ENCODE measurements at places on chromosomes 5 and 9.

GRCh38 chr5:172453986-172454357 lies 353 bp downstream of the SH3PXD2B start:
- DNase-seq: peak; percentile 34

DNA sequence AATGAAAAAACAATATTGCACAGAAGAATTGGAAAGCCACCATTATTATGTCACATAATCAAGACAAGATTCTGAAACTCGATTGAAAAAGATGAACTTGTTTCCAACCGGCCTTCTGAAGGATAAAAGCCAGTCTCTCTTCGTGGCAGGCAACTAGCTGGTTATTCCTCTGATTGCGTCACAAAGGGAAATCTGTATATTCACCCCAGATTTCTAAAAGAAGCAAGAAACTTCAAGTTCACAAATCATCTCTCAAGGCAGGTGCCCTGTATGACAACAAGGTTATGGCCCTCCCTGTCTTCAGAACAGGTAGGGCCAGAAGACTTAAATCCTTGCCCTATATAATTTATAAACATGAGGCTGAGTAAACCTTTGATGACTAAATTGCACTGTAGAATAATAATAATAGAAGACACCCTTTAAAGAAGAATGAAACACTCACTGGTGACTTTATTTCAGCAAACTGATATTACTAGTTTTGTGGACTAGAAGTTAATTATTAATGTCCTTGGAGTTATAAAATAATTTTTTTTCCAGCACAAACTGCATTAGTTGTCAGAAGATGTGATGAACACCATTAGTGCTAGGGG lies 2.9 kb upstream of the KLF4 start:
- no peak for DNase-seq

GRCh38 chr5:1929108-1929991 lies 46.6 kb upstream of the IRX4 start:
- DNase-seq: no peak

DNA sequence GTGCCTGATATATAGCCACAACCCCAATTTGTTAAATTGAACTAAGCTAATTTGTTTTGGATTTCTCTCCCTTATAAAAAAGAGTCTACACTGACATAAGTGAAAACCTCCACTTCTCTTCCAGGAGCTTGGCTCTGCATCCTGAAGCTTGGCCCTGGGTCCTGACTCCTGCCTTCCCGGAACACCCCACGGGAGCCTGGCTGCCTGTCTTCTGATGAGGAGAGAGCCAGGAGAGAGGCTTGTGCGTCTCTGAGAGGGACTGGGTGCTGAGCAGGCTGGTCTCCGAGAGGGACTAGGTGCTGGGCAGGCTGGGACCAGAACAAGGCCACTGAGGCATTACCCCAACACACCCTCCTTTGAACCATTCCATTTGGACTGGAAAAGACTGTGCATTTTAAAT lies 6.5 kb upstream of the PTGES start:
- DNase-seq: no peak

GRCh38 chr9:36987409-36987808 lies 46.7 kb downstream of the PAX5 start:
- no peak for DNase-seq

GRCh38 chr5:53087171-53087570 lies 22.4 kb downstream of the MOCS2 start:
- DNase-seq: no peak

- peak; percentile 86 for DNase-seq
Observed at GRCh38 chr9:114487607-114488300, 17.5 kb downstream of the WHRN start.

DNA sequence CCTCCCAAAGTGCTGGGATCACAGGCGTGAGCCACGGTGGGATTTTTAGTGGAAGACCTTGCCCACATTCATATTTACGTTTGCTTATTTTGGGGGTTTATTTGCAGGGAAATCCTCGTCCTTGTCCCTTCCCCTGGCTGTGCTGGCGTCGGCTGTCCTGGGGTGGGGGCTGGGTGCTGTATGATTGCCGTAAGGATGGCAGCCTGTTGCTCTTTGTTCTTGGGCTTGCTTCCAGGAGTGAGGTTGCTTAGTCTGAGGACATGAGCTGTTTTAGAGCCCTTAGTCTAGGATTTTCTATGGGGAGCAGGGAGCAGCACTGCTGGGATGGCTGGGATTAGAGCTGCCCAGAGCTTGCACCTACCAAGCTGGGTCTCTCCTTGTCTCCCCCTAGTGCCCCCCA lies 85.8 kb upstream of the ASS1 start:
- no peak for DNase-seq

DNA sequence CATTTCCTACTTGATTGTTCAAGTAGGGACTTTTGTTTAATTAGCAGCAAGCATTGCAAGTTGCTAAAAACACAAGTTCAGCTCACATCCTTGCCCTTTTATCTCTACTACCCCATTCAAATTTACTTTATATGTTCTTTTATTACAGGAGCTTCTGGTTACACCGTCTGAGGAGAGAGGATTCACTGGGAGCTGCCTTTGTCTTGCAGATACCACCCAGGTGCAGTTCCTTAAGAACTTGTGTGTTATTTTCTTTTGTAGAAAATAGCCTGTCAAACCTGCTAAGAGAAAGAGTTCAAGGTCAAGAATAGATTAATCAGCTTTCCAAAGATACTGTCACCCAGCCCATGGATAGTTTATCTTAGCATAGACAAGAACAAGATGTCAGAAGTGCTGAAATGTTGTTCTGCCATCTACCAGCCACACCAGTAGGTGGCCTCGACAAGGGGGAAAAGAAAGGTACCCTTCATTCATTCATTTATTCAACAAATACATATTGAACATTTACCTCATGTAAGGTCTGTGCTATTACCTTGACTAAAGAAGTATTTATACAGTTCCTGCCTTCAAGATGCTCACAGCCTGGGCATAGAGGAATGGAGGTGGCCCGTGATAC lies 750.3 kb downstream of the MAT2B start:
- no peak for DNase-seq

GRCh38 chr5:38347040-38347763 lies 88.8 kb downstream of the EGFLAM start:
- DNase-seq: no peak

DNA sequence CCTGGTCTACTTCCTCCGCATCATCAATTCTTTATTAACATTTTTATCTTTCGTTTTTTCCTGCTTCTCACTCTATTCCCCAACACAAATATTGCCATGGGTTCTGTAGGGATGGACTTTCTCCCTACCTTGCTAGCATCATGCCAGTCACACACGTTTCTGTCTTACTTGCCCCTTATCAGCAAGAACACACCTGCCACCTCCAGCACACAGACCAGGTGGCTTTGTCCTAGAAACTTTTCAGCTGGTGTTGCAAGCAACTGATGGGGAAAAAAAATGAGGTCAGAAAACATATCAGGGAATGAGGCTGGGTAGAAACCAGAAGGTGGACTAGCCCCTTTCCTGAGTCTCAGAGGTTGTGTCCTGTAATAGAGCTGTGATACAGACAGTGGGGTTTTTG lies 5.8 kb downstream of the SH3RF2 start:
- DNase-seq: no peak

GRCh38 chr5:1735320-1735970 lies 64.2 kb downstream of the MRPL36 start:
- no peak for DNase-seq

DNA sequence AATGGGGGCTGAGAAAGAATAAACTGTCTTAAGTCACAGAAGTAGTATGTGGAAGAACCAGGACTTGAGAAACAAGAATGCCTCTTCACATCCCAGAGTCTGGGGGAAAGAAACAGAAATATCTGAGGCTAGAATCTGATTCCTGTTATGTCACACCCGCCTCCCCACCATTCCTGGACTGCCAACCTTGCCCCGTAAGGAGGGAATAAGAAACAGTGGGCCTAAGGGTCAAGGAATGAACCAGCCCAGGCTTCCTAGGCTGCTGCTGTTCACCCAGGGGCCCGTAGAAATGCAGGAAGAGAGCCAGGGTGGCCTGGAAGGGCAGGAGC lies 4.3 kb downstream of the PCDH1 start:
- no peak for DNase-seq

DNA sequence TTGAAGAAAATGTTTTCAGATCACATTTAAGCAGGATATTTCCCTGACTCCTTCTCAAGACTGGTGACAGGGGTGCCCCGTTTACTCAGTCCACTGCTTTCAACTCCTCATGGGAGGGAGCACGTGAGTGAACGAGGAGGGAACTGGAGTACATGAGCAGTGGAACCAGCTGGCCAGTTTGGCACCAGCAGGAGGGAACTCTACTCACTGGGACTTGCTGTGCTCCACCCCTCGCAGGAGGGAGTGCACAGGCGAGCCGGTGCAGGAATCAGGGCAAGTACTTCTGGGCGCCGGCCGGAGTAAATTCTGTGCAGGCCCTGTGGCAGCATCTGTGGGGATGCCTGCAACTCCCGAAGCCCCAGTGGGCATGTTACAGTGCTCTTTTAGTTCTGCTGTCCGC lies 1941.1 kb upstream of the C9orf72 start:
- DNase-seq: no peak

DNA sequence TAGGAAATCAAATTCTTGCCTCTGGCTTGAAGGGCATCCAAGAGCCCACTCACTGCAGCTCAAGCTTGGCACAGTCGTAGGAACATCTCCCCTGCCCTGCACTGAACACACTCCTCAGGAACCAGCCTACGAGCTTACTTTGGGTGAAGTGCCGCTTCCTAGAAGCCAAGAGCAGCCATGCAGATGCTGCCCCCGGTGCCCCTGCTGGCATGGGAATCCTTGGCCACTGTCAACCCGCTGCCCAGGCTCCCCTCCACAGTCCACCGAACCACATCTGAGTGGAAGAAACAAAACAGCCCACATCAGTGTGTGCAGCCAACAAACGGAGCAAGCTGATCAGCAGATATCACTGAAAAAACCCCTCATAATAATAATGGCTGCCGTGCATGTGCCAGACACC lies 89.8 kb downstream of the TMEM215 start:
- DNase-seq: no peak

DNA sequence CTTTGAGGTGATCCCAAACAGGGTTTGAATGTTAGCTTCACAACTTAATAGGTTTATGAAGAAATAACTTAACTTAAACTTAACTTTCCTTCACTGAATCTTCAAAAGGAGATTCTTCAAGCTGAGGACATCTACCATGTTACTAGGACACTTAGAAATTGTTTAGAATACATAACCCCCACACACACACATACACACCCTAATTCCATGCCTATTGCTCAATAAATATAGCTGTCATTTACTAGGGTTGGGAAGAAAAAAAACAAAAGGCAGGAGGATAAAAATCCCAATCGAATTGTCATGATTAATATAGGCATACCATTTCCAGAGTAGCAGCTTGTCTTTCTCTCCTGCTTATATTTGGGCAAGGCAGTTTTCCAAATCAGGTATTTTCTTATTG lies 68.3 kb downstream of the ALDH1A1 start:
- no peak for DNase-seq

- DNase-seq: no peak
Observed at GRCh38 chr5:56480705-56481427, 247.7 kb upstream of the ANKRD55 start.

DNA sequence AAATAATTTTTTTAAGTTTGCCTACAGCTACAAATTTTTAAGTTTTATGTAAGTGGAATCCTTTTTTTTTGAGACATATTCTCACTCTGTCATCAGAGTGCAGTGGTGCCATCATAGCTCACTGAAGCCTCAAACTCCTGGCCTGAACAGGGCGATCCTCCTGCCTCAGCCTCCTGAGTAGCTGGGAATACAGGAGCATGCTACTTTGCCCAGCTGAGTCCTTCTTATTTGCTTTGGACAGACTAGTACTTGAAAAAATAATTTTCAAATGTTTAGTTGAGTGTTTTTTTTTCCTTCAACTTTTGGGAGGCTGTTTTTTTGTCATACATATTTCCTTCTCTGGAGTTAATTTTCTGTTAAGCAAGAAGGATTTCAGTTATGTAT lies 7.4 kb downstream of the GAPVD1 start:
- DNase-seq: no peak

- DNase-seq: no peak
Observed at GRCh38 chr9:110464321-110464720, 115.2 kb downstream of the SVEP1 start.

- DNase-seq: no peak
Observed at GRCh38 chr5:146880966-146881365, 2.4 kb upstream of the PPP2R2B start.

DNA sequence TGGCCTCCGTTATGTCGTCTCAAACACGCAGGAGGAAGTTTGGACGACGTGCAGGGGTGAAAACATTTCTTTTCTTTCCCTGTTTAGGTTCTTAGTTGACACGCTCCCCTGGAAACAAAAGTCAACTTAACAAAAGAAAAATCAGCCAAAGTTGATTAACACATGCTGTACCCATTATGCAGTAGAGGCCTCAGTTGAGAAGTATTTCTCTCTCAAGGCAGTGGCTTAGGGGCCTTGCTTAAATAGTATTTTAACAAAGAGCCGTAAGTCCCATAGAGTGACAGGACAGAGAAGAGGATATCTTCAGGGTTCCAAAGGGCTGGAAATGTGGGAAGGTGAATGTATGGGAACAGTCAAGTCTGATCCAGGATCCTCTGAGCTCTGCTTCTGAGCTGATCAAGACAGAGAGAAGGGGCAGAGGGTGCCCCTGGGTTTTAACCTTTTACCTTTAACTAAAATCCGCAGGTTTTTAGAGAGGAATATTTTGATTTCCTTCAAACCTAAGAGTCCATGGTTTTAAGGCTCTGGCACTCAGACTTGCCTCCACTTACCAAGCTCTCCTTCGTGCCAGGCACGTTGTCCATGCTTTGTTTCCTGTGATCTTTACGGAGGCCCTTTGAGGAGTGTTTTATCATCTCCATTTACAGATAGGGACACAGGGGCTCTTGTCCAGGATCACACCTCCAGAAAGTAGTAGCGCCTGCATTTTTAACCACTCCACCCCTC lies 629 bp upstream of the CD74 start:
- DNase-seq: no peak

GRCh38 chr5:162512935-162513565 lies 445.5 kb downstream of the GABRG2 start:
- no peak for DNase-seq

GRCh38 chr5:90293931-90294330 lies 115.6 kb downstream of the CETN3 start:
- DNase-seq: no peak

GRCh38 chr5:66963559-66963971 lies 233.0 kb downstream of the CD180 start:
- no peak for DNase-seq

DNA sequence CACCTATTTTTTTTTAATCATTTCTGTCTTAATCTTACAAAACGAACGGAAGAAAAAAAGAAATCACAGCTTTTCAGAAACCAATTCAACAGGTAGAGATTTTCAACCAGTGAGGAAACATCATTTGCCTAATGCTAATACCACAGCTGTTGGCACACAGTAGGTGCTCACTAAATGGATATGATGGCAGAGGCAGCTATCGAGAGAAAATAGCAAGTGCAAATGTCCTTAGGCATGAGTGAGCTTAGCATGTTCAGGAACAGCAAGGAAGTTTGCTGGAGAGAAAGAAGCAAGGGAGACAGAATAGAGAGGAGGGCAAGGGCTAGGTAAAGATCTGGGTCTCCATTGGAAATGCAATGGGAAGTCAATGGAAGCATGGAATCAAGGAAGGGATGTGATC lies 49.2 kb downstream of the CEMIP2 start:
- DNase-seq: no peak

All from HAP-1 (cell line).